ENCODE measurements at places on chromosomes 11 and 22. TPM values are rescaled to one million over a fixed set of nuclear protein-coding genes. Genes with fewer than 3 reads are reported as not detected.

GRCh38 chr22:23237201-23237798 lies 57.0 kb downstream of the BCR start:
- no peak for DNase-seq

- no peak for DNase-seq
These were observed 59.1 kb downstream of the RASSF10 start for GRCh38 chr11:13068211-13068610.

DNA sequence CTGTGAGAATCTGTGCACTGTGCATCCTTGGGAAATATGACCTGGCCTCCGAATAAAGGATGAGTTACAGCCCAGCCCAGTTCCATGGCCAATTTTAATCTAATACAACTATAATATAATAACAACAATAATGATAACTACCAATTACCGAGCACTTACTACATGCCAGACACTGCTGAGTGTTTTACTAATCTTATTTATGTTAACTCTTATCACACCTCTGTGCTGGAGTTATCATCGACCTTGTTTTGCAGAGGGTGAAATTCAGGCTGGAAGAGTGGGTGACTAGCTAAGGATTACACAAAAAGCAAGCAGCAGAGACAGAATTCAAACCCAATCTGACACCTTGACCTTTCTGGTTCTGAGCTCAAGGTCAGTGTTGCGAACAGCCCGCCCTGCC lies 83.9 kb downstream of the GALNT18 start:
- no peak for DNase-seq

GRCh38 chr22:22523494-22523893 lies 3.4 kb upstream of the ZNF280A start:
- DNase-seq: no peak

DNA sequence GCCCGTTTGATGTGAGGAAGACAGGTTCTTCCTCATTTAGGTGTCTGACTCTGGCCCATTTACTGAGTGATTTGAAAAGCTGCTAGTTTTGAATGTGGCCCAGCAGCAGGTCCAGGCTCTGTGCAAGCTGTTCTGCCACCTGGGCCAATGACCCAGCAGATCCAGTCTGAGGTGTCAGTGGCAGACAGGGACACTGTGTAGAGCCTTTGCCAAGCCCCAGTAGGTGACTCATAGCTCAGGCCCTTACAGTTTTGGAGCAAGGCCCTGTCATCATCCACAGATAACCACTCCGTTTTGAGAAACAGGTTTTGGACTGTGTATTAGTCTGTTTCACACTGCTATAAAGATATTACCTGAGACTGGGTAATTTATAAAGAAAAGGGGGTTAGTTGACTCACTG lies 23.9 kb downstream of the TSPAN32 start:
- no peak for DNase-seq

DNA sequence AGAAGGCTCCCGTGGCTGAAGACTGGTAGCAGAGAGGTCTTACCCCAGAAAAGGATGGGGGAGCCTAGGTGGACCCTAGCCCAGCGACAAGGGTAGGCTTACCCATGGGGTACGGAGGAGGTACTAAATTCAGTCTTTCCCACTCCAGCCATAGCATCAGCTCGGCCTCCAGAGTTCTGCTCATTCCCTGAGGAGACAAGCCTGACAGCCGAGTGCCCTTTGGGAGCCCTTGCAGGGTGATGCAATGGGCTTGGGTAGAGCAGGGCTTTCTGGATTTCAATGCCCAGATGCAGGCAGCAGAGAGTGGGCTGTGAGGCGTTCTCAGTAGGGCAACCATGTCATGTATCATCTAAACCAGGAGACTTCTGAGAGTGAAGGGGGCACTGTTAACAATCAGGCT lies 124.7 kb downstream of the MICAL2 start:
- no peak for DNase-seq

GRCh38 chr22:20128902-20129746 lies 2.5 kb upstream of the ZDHHC8 start:
- DNase-seq: no peak

- no peak for DNase-seq
These were observed 13.0 kb downstream of the TFIP11 start for GRCh38 chr22:26499188-26499703.

- DNase-seq: no peak
These were observed at the start of gene VEGFB for GRCh38 chr11:64233913-64234586. Gene VEGFB, plus strand, starts transcription at chr11:64234584. Its CDS starts 250 bp downstream, at chr11:64234834.

DNA sequence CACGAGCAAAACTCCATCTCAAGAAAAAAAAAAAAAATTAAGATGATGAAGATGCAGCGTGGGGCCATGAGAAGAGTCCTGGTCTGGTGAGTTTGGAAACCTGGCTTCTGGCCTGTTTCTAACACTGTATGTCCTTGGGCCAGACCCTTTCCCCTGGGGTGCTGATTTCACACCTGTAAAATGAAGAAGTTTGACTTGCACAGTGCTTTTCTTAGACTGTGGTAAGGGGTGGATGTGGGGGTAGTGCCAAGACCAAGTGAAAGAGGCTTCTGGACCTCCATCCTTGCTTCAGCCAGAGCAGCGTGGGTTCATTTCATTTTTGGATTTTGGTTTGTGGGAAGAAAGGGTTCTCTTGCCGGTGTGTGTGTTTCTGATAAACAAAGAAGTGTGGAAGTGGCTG lies 42.1 kb downstream of the PTPRJ start:
- DNase-seq: no peak

DNA sequence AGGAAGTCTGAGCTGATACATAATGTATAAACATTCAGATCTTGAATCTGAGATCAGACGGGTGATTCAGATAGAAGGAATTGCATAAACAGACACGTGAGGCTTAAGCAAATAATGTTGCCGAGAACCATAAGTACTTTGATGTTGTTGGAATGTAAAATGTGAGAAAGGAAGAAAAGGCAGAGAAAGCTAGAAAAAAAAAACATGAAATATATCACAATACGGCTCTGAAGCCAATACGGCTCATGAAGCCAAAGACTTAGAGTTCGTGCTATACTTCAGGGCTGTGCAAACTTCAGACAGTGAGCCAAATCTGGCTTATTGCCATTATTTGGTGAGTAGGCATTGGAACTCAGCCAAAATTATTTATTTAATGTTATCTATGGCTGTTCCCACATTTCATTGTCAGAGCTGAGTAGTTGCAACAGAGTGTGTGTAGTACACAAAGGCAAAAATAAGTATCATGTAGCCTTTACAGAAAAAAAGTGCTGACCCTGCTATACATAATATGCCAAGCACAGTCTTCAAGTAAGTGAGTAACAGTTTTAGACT lies 673.3 kb downstream of the CNTN5 start:
- no peak for DNase-seq

TSGA10IP gene
- total RNA-seq: not detected

RAG2 gene
- total RNA-seq: not detected

THRSP gene
- total RNA-seq: not detected

TTC38 gene
- total RNA-seq: 58.1 TPM

SMC1B gene
- total RNA-seq: not detected
